Midbrain (tissue), 1 donor: ENCODE measurements at places on chromosomes 6 and 20.

- DNase-seq: no peak
Measured at GRCh38 chr6:43219814-43220213, 9.5 kb downstream of the DNPH1 start.

GRCh38 chr6:111256646-111257045 lies 169.3 kb downstream of the SLC16A10 start:
- no peak for DNase-seq

DNA sequence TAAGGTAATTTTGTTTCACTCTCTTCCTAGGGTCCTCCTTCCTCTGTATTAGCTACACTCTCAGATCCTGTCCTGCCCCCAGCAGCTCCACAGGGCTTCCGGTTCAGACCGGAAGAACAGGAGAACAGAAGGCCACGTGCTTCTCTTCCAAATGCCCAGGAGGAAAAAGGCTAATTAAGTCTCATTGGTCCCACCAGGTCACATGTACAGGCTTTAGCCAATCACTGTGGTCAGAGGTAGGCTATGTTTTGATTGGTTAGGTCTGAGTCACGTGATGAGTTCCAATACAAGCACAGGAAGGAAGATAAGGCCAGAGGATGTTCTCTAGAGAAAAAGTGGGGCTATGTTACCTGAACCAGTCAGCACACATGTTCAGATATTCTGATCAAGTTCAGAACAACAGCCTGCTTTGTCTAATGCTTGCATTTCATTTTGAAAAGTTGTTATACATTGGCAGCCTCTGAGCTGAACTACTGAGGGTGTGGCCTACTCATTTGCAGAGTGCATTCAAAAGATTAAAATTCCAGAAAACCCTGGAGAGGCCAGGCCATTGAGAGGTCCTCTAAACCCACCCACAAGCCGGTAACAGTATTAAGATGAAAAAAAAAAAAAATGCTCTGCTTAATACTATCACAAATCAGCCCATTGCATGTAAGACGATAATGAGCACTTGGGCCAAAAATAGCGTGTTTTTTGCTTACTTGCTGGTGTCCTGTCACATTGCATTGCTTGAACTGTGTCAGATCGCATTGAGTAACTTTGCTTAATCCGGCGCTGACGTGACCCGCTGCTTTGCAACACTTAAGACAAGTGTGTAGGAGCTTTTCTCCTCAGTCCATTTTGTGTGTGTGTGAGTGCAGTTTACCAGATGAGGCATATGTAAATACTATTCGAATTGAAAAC lies 170.3 kb downstream of the TSHZ2 start:
- no peak for DNase-seq

DNA sequence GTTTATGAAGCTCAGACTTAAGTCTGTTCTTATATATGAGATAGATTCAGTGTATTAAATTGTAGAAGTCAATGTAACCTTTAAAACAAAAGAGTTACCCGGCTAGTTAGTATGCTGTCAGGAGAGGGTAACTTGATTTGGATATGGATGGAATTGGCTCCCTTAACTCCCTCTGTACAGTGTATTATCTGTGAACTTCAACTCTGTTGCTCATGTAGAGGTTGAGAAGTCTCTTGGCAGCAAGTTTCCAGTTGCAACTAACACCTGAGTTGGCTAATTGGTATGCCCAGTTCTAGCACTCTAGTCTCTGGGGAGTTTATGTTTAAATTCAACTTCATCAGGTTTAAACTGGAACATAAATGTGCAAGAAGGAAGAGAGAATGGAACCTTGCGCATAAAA lies 111.0 kb downstream of the NCOA3 start:
- DNase-seq: no peak

DNA sequence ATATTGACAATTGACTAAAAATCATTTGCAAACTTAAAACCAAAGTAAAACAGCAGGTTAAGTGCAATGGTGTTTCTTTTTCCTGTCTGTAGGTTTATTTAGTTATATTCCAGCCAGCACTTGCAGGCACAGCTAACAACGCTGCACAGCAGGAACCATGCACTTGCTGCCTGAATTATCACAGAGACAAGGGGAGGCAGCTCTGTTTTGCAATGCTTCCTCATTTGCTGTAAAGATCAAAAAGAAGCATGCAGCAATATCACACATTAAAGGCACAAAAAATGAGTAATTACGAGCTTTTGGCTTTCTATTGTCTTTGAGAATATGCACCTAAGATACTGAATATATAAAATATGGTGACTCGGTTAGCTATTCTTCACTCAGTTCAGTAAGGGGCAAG lies 241.9 kb downstream of the EPHA7 start:
- no peak for DNase-seq
